Epithelial cell of alveolus of lung (primary cell): ENCODE measurements at places on chromosomes 12 and 14. TPM values are rescaled to one million over a fixed set of nuclear protein-coding genes. Genes with fewer than 3 reads are reported as not detected.

The GEMIN2 gene
- 10.9 and 31.0 TPM in 2 replicates for total RNA-seq

The RBMS2 gene
- total RNA-seq, result 25.3 and 26.5 TPM in 2 replicates

The KRT75 gene
- total RNA-seq, result not detected in 2 replicates

The PLBD1 gene
- total RNA-seq, result 2.8 and 6.6 TPM in 2 replicates

The RND1 gene
- 3.4 TPM in 1 of 2 replicates, not detected in the other for total RNA-seq

The CCND2 gene
- 66.6 and 67.9 TPM in 2 replicates for total RNA-seq
